T-helper 17 cell (primary cell): ENCODE measurements at places on chromosomes 7 and 10. TPM values are rescaled to one million over a fixed set of nuclear protein-coding genes. Genes with fewer than 3 reads are reported as not detected.

CYP26A1 gene
- not detected for total RNA-seq

- no peak for DNase-seq
These were observed 16.5 kb downstream of the PWWP2B start for GRCh38 chr10:132413226-132414205.

ARHGEF35 gene
- 2.2 TPM for total RNA-seq

DNA sequence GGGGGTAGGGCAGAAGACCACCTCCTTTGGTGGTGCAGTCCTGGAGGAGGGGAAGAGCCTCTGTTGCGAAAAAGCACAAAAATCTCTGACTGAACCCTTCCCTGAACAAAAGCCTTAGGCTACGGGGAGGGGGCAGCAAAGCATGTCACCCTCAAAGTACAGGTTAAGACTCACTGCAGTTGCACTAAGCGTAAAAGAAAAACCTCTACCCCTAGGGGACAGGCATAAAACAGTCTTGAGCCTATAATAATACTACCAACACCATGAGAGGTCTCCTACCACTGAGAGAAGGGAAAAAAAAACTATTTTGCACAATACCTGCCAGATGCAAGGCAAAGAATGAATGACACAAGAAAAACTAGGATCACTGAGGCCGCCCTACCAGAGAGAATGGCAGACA lies 17.3 kb downstream of the TNPO3 start:
- no peak for DNase-seq

DNA sequence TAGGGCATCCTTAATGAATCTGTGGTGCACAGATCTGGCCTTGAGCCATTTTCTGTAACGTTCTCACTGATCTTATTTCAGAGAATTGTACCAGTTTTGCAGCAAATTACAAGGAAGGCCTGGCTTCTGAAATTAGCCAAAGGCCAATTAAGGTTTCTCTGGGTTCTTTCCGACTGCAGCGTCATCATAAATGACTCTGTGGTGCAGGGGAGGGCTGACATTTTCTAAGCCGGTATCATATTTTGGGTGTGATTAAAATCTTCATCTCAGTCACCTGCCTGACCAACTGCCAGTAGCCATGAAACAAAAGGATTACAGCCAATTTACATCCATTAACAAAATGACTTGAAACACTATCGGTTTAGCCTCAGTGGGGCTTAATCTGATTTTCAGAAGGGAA lies 363.7 kb downstream of the ADRA2A start:
- DNase-seq = no peak
